ENCODE measurements at places on chromosomes 3 and 15.
A peak's percentile ranks its signal among the peaks of the same experiment; 100 is the strongest.

DNA sequence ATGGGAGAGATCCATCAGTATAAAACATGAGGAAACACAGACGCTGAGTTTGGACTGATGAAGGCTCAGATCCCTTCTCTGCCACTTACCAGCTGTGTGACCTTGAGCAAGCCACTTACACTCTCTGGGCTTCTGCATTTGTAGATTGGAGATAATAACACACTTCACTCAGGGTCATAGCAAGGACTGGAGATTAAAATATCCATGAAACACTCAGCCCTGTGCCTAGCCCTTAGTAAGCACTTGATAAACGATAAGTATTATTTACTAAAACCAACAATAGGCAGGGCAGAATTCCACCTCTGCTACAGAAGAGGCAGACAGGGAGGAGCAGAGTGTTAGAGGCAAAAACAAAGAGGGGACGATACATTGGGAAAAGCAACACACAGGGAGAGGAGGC lies 420.5 kb upstream of the WNT5A start:
- no peak for DNase-seq

- DNase-seq, result no peak
These were observed 48.7 kb downstream of the PPM1L start for GRCh38 chr3:160804762-160805161.

GRCh38 chr15:53072077-53072476 lies 281.9 kb upstream of the ONECUT1 start:
- DNase-seq, result no peak

- DNase-seq, result no peak
These were observed 2.1 kb downstream of the CD47 start for GRCh38 chr3:108088697-108089096.

GRCh38 chr3:112352720-112353119 lies 19.8 kb downstream of the CD200 start:
- no peak for DNase-seq

GRCh38 chr15:87967951-87968350 lies 288.6 kb downstream of the NTRK3 start:
- no peak for DNase-seq

GRCh38 chr3:170419557-170420087 lies 954 bp downstream of the CLDN11 start:
- no peak for DNase-seq

DNA sequence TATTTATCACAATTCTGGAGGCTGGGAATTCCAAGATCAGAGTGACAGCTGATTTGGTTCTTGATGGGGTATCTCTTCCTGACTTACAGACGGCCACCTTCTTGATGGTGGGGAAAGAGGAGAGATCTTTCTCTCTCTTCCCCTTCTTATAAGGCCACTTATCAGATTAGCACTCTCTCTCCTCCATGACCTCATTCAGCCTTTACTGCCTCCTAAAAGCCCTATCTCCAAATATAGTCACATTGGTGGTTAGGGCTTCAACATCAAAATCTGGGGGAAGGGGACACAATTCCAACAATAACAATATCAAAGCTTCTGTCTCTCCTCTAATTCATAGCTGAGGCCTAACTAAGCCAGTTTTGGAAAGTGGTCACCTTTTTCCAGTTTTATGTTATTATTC lies 91.7 kb upstream of the MBNL1 start:
- no peak for DNase-seq

GRCh38 chr3:152126260-152126659 lies 142.5 kb upstream of the MBNL1 start:
- peak; percentile 52 for DNase-seq
